Fibroblast of upper back skin (primary cell): ENCODE measurements at places on chromosomes 3 and 15.

DNA sequence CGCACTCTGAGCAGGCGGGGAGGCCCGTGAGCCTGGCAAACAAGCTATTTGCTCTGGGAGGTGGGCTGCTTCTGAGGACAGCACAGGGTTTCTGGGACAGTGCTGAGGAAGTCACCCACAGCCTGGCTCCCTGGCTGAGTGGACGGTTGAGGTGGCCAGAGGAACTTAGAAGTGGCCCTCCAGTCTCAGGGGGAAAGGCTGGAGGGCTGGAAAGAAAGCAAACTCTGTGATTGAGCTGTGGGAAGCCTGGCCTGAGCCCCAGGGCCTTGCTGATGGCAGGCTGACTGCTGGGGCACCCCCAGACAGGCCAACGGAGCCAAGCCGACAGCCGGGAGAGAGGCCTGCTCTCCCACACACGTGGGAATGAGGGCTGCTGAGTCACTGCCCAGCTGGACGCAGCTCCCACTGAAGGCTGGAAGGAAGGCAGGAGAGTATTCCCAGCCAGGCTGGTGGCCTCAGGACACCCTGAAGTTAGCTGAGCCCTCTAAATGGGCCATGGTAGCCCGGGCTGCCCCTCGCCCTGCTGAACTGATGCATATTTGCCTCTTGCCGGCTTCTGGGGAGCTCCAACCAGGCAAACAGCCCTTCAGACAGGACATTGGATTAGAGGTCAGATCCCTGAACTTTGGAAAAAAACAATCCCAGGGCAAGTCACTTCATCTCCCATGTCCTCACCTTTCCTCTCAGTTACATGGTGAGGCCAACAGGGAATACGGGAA lies 98.0 kb upstream of the TLE3 start:
- DNase-seq = peak; percentile 83

DNA sequence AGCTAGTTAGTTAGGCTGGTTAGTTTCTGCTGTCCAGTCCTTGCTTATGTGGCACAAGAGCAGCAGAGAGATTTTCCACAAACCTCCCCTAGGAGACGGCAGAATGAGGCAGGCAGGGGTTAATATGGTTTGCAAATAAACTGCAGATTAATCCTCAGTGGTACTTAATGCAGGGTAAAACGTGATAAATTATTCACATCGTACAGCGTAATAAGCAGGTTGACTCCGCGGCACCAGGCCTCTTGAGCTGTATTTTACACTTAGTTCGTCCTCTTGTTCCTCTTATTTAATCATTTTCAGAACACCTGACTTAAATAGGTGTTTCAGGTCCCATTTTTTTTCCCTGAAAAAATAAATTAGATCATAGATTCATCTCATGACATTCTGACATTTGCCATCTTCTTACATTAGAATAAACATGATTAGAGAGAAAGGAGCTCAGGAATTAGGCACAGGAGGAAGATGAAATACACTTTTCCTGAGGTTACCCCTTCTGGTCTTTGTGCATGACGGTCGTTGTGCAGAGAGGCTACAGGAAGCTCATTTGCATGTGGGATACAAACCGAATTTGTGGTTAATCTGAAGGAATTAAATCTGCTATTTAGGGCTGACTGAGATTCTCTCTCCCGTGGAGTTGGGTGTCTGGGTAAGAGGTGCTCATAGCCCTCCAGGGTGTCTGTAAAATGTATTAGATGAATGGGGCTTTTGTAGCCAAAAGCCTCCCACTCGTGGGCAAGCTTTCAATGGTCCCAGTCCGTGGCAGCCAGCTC lies 27.1 kb upstream of the VPS8 start:
- DNase-seq = no peak

GRCh38 chr15:77118882-77119321 lies 48.0 kb upstream of the TSPAN3 start:
- peak; percentile 85 for DNase-seq

DNA sequence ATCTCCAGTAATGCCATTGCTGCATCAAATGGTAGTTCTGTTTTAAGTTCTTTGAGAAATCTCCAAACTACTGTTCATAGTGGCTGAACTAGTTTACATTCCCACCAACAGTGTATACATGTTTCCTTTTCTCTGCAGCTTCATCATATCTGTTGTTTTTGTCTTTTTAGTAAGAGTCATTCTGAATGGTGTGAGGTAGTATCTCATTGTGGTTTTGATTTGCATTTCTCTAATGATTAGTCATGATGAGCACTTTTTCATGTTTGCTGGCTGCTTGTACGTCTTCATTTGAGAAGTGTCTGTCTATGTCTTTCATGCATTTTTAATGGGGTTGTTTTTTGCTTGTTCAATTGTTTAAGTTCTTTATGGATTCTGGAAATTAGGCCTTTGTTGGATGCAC lies 10.2 kb upstream of the GCSAM start:
- DNase-seq = no peak

DNA sequence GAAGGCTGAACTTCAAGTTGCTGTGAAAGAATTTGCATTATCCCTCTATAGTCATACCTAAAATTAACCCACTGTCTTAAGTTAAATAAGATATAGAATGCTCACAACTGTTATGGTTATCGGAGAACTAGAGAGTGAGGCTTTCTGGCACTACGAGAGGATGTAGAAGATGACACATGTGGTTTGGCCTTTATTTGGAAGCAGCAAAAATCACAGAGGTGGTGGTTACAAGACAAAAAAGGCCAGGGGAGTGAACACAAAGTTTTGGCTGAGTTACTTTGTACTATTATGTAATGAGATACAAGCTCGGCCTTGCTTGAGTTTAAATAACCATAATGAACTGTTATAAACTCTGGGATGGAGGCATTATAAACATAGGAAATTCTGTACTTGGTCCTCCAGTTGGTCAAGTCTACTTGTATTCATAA lies 78.3 kb upstream of the ICE2 start:
- no peak for DNase-seq

DNA sequence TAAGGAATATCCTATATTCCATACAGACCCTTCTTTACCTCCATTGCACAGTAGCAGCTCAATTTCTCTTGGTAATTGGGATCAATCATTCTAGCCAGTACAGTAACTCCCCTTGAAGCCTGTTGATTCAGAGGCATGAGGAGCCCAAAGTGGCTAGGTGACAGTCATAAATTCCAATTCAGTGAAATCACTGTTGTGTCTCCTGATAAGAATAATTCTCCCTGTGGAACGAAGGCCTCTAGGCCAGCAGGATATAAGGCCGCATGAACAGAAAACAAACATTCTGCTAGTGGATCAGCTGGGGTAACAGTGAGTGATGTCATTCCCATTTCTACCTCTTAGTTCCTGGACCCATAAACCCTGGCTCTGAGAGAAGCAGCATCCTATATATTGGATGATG lies 696.3 kb downstream of the NR2F2 start:
- no peak for DNase-seq

GRCh38 chr3:75237477-75237876 lies 426.7 kb upstream of the FRG2C start:
- no peak for DNase-seq

GRCh38 chr15:25401501-25401900 lies 37.3 kb downstream of the UBE3A start:
- no peak for DNase-seq

DNA sequence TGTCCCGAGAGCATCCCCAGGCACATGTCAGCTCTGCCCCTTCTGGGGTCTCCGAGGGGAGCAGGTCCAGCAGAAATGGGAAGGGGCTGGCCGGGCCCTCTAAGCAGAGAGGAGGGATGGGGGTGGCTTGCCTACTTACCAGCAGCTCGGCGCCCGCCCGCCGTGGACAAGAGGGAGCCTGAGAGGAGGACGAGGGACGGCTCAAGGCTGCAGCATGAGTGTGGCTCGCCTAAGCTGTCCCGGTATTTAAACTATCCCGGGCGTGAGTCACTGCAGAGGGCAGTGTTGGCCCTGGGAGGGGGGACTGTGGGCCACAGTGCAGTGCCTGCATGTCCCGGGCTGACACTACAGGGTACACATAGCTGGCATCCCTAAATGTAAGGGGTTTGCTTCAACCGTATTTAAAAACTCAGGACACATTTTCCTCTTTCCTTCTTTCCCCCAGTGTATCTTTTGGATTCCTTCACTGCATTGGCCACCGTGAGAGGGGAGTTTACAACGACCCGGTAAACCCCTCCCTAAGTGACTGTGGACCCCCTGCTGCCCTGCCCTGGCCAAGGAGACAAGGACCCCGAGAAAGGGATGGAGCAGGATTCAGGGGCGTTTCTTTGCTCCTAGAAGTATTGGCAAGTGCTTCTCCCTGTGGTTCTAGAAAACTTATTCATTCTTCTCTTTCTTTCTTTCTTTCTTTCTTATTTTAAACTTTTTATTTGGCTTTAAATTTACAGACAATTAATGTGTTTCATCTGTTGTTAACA lies at the start of gene LRRC15:
Gene LRRC15 (minus strand): TSS at position 222 of the 758 bp plus-strand sequence. CDS start 8,700 bp downstream, outside the sequence.
- DNase-seq = peak; percentile 64

GRCh38 chr3:134931045-134931785 lies 136.2 kb downstream of the EPHB1 start:
- DNase-seq = no peak

GRCh38 chr3:114336122-114336697 lies 42.4 kb downstream of the TIGIT start:
- DNase-seq = no peak

- DNase-seq = peak; percentile 33
Measured at GRCh38 chr3:165254812-165255211, 58.6 kb upstream of the SLITRK3 start.

GRCh38 chr15:61250613-61251012 lies 21.5 kb upstream of the RORA start:
- DNase-seq = no peak

- DNase-seq = peak; percentile 40
Measured at GRCh38 chr3:150755902-150756301, 7.1 kb downstream of the SIAH2 start.

DNA sequence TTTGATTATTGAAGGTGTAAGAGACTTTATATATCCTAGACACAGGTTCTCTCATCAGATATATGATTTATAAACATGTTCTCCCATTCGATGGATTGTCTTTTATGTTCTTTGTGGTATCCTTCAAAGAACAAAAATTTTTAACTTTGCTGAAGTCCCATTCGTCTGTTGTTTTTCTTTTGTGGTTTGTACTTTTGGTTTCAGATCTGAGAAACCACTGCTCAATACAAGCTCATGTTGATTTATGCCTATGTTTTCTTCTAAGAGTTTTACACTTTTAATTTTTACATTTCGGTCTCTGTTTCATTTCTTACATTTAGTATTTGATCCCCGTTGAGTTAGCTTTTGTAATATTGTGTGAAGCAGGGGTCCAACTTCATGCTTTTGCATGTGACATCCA lies 103.3 kb upstream of the SPRED1 start:
- DNase-seq = peak; percentile 31
